ENCODE measurements at places on chromosomes 12 and 14.

DNA sequence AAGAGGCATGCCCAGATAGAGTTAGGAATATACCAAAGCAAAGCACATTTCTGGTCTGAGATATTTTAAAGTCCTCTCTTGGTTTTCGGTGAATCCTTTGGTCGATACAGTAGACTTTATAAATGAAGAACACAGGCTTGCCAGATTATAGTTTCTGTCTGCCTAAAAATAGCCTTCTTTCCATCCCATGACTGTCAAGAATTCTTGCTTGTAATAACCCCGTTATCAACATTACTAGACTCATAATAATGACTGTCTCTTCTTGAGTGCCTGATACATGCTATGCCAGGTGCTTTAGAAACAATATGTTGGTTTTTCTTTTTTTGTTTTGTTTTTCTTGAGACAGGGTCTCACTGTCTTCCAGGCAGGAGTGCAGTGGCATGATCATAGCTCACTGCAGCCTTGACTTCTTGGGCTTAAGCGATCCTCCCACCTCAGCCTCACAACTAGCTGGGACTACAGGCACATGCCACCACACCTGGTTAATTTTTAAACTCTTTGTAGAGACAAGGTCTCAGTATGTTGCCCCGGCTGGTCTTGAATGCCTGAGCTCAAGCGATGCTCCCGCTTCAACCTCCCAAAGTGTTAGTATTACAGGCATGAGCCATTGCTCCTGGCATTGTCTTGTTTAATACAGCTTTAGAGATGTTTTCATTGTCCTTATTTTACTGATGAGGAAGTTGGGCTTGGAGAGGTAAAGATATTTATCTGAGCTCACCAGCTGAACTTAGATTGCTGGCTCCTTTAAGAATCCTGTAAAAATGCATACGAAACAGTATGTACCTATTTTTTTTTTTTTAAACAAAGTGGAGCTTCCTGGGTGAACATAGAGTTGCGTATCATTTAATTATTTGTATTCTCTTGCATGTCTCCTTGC, 30.4 kb downstream of the CHST11 start:
- DNase-seq, result no peak

- DNase-seq, result peak; percentile 56
Observed at GRCh38 chr12:4037747-4038312, 164.6 kb upstream of the PARP11 start.

- DNase-seq, result no peak
Observed at GRCh38 chr14:56501909-56502530, 77.6 kb upstream of the TMEM260 start.

DNA sequence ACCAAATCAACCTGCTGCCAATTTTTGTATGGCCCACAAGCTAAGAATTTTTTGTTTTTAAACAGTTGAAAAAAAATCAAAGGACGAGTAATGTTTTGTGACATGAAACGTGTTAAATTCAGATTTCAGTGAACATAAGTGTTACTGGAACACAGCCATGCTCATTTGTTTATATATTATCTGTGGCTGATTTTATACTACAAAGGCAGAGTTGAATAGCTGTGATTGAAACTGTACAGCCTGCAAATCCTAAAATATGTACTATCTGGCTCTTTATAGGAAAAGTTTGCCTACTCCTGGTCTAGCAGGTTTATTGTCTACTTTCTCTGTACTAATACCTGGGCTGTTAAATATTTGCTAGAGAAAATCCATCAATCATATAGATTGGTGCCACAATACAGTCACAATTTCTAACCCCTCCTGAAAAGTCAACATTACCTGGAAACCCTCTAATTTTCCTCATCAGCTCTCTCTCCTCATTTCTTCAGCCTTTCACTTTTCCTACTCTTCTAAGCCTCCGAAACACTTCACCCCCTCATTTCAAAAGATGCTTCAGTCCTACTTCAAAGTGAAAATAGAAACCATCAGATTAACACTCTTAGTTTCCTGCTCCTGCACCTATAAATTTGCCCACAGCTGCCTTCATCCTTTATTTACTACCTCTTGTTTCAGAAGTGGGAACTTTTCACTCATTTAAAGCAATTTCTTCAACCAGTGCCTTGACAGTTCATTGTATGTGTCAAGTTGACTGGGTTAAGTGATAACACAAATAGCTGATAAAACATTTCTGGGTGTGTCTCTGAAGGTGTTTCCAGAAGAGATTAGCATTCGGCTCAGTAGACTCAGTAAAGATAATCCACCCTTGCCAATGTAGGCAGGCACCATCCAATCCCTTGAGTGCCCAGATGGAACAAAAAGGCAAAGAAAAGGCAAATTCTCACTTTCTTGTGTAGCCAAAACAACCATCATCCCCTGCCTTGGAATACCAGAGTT, 18.0 kb upstream of the C2CD5 start:
- DNase-seq, result no peak

DNA sequence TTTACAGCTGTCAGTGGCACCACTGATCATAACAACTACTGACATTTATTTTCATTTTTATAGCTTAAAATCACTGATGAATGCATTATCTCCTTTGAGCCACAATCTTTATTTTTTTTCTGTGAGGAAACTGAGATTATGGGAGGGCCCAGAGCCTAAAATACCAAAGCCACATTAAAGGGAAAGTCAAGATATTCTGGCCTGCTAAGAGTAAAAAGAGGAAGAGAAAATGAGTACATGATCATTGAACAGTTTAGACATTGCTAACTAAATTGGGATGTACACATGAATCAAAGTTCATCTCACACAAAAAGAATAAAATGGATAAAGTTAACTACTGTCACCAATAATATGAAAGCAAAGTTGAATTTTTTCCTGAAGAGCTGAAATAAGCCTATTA, 170.5 kb upstream of the GARIN2 start:
- no peak for DNase-seq

GRCh38 chr14:105420101-105420973, 710 bp downstream of the MTA1 start:
- DNase-seq, result no peak

GRCh38 chr12:108657130-108657745, 23.5 kb upstream of the SELPLG start:
- no peak for DNase-seq
